Mesenchymal stem cell (in vitro differentiated cells and primary cell): ENCODE measurements at places on chromosomes 2 and 18.
A peak's percentile ranks its signal among the peaks of the same experiment; 100 is the strongest.

GRCh38 chr2:29817801-29818680, 103.3 kb downstream of the ALK start:
- no peak for DNase-seq
- no peaks in the 10 kb centered on the region for H3K4me1 ChIP-seq
- H3K4me3 ChIP-seq = no peak overlapping the region
- H3K36me3 ChIP-seq = no peaks in the 10 kb centered on the region
- no peak overlapping the region for H3K27ac ChIP-seq

- no peaks in the 10 kb centered on the region for H3K27me3 ChIP-seq
- no peak overlapping the region for H3K4me3 ChIP-seq
- H3K4me1 ChIP-seq = peaks cover 3% of the 10 kb centered on the region
- H3K27ac ChIP-seq = no peak overlapping the region
- no peak for DNase-seq
- H3K36me3 ChIP-seq = no peaks in the 10 kb centered on the region
These were observed 132.1 kb upstream of the EPC2 start for GRCh38 chr2:148512501-148512900.

GRCh38 chr18:29153091-29153490, 976.2 kb upstream of the CDH2 start:
- no peaks in the 10 kb centered on the region for H3K4me1 ChIP-seq
- no peak for DNase-seq
- no peaks in the 10 kb centered on the region for H3K36me3 ChIP-seq
- no peak overlapping the region for H3K27ac ChIP-seq
- H3K27me3 ChIP-seq = no peaks in the 10 kb centered on the region
- no peak overlapping the region for H3K4me3 ChIP-seq

DNA sequence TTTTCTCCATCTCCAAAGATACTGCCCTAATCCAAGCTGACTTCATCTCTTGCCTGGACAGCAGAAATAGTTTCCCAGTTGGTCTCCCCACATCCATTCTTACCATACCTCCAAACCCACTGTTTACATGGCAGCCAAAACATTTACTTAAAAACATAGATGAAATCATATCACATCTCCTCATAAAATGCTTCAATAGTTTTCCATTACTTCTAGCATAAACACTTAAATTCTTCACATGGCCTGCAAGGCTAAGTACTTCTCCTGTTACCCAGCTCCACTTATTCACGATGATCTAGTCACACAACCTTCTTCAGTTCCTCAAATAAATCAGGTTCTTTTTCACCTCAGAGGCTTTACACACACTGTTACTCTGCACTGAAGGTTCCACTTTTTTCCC, 185.8 kb upstream of the ACVR2A start:
- H3K36me3 ChIP-seq = no peaks in the 10 kb centered on the region
- peak; percentile 83 for DNase-seq
- peaks cover 3% of the 10 kb centered on the region for H3K27me3 ChIP-seq
- no peaks in the 10 kb centered on the region for H3K4me1 ChIP-seq

DNA sequence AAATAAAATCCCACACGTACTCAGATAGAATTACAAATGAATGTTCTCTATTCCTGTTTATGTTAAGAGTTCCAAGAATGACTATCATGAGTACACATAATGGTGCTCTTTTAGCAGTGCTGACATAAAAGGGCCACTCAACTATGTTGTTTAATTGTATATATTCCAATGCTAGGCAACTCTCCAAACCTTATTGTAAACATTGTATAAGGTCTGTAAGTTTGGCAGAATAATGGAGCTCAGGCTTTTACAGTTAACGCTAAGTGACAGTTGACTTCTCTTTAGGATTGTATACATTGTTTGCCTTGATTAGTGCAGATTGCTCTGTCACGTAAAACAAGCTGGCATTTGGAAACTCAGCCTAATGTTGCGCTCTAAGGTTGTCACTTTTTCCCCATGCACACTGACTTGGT, 20.8 kb downstream of the RBMS1 start:
- no peak overlapping the region for H3K27ac ChIP-seq
- H3K4me1 ChIP-seq = peaks cover 8% of the 10 kb centered on the region
- H3K27me3 ChIP-seq = no peaks in the 10 kb centered on the region
- H3K36me3 ChIP-seq = peaks cover 7% of the 10 kb centered on the region
- no peak overlapping the region for H3K4me3 ChIP-seq

- no peak for DNase-seq
- H3K4me1 ChIP-seq = no peaks in the 10 kb centered on the region
- H3K27me3 ChIP-seq = peaks cover 59% of the 10 kb centered on the region
- no peak overlapping the region for H3K4me3 ChIP-seq
These were observed 57.7 kb upstream of the SEMA4C start for GRCh38 chr2:96927405-96928171.

- no peak for DNase-seq
- no peak overlapping the region for H3K4me3 ChIP-seq
- peaks cover 52% of the 10 kb centered on the region for H3K36me3 ChIP-seq
These were observed 9.5 kb downstream of the GPR17 start for GRCh38 chr2:127655209-127656073.

DNA sequence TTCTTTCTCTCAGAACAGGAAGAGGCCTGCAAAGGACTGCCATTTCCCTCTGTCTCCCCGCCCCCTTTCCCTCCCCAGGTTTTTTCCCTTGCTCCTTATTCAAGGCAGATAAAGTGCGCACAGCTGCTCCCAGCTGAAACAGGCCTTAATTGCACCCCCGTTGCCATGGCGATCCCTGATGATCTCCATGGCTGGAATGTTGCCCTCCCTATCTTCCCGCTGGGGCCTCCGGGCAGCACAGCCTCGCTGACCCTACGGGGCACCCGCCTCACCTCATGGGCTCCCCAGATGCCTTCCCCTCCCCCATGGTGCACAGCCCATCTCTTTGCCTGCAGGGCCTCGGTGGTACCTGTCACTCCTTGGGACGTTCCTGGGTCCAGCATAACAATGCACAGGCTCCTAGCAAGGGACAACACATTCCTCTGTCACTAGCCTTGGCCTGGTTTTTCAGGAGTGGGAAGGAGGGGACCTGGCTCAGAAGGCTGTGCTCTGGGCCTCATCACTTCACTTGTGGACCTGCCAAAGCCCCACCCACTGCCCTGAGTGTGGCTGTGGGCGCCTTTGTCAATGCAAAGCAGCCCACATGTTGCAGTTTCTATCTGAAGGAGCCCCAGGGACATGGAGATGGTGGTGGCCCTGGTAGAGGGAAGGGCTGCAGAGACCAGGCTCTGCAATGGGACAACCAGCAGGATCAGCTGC, 115.0 kb downstream of the CELF4 start:
- no peak overlapping the region for H3K27ac ChIP-seq
- H3K4me1 ChIP-seq = peaks cover 4% of the 10 kb centered on the region
- peaks cover 75% of the 10 kb centered on the region for H3K27me3 ChIP-seq
- no peak overlapping the region for H3K4me3 ChIP-seq
- peak; percentile 66 for DNase-seq

- no peak for DNase-seq
- H3K36me3 ChIP-seq = peaks cover 5% of the 10 kb centered on the region
- peaks cover 3% of the 10 kb centered on the region for H3K4me1 ChIP-seq
- H3K27me3 ChIP-seq = no peaks in the 10 kb centered on the region
- H3K27ac ChIP-seq = no peak overlapping the region
- no peak overlapping the region for H3K4me3 ChIP-seq
These were observed 122.5 kb downstream of the FIGN start for GRCh38 chr2:163613266-163613731.
